ENCODE measurements at places on chromosomes 5 and 9.

DNA sequence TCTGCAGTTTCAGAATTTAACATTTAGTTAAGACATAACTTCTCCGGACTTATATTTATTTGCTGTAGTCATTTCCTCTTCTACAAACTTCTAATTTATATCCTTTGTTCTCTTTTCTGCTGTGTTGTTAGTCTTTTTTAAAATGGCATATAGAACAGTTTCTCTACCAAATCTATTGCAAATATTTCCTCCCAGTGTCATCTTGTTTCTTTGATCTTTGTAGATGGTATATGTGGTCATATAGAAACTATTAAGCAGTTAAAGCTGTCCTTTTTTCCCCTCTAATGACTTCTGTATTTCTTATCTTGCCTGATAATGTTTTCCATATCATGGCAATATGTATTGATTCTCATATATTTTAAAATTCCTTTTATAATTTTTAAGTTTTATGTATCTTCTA is 264.5 kb downstream of the MCTP1 start:
- no peak for DNase-seq

DNA sequence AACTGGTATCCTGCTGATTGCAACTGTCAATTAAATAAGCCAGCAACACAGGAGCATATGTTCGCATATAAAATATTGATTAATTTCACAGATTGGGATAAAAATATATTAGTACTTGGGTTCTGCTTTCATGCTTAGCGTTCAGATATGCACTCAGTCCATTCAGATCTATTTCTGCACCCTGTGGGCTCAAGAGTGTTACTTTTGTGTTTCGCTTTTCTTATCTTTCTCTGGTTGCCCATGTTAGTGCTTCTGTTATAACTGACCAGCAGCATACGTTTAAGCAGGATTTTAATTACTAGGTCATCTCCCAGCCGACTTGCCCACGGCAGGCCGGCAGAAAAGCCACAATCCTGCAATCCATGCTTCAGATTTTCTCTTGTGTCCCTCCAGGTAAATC is 289.1 kb downstream of the EBF1 start:
- no peak for DNase-seq

- no peak for DNase-seq
Observed at GRCh38 chr5:138460032-138460693, 5.1 kb upstream of the EGR1 start.

- DNase-seq = no peak
Observed at GRCh38 chr9:92711844-92712243, 41.9 kb upstream of the IPPK start.

- no peak for DNase-seq
Observed at GRCh38 chr9:87263291-87263690, 234.4 kb upstream of the DAPK1 start.

DNA sequence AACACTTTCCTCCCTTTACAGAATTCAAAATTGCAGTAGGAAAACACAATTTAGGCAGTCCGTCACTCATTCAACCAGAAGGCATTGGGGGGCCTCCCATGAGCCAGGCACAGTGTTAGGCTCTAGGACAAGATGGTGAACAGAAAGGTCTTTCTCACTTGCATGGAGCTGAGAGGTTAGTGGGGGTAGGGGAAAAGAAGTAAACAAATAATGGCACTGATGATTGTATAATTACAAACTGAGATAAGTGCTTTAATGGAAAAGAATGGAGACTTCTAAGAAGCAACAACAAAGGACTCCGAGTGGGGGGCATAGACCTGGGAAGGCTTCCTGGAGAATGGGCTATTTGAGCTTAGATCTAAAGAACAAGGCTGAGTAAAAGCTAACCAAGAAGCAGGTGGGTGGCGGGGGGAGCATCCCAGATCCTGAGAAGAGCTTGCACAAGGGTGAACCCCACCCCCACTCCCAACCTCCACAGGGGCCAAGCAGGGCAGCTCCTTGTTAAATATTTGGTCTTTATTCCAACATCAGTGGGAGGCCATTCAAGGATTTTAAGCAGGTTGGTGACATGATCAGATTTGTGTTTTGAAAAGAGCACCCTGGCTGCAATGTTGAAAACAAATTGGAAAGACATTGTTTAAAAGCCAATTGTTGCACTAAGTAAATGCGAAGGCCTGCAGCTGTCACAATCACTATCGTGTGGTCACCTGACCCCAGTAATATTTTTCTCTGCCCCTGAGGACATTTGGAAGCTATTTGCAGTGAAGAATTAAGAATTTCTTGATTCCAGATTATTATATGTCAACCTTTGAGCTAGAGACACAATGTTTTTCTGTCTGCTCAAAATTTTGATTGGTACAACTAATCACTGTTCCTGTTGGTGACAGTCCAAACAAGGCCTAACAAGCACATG is 73.9 kb upstream of the EFNA5 start:
- DNase-seq = no peak

DNA sequence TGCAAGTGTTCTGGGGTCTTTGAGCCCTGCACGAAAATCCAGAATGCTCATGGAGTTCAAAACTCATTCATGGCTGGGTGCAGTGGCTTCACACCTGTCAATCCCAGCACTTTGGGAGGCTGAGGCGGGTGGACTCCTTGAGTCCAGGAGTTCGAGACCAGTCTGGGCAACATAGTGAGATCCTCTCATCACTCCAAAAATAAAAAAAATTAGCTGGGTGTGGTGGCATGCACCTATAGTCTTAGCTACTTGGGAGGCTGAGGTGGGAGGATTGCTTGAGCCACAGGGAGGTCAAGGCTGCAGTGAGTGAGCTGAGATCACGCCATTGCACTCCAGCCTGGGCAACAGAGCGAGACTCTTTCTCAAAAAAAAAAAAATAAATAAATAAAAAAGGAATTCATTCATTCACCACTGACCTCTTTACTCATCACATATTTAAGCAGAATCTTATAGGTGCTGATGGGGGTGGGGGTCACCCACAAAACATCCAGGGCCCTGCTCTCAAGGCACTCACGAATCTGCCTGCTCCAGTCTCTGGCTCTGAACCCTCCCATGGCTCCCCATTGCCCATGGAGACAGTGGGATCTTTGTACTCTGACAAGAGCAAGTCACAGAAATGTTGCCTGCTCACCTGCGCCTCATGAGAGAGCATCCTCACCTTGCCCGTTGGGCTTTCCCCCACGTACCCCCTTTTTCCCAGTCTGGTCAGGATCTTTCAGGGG is 76.7 kb upstream of the IER5L start:
- DNase-seq = no peak

DNA sequence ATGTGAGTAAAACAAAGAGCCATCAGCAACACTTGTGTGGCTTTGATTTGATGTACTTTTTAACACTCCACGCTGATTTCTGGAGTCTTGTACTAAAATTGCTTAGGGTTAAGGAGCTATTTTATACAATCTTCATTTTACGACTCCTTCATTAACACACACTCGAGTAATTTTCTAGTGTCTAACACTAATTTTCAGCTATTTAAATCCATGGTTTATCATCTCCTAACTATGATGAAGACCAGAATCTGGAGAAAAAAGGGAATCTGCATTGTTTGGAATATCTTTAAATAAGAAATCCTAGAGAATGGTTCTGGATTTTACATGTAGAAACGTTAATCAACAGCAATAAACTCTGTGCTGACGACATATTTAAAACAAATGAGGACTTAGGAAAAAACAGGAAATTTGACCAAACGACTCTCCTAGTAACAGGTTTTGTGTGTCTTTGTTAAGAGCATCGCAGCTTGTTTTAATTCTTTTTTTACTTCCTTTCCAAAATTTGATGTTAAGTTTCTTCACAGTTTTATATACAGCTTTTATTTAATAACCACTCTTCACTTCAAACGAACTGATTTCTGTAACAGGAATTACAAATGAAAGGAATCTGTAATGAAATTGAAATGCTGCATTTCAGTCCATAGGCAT is 138.5 kb downstream of the AOPEP start:
- DNase-seq = no peak

DNA sequence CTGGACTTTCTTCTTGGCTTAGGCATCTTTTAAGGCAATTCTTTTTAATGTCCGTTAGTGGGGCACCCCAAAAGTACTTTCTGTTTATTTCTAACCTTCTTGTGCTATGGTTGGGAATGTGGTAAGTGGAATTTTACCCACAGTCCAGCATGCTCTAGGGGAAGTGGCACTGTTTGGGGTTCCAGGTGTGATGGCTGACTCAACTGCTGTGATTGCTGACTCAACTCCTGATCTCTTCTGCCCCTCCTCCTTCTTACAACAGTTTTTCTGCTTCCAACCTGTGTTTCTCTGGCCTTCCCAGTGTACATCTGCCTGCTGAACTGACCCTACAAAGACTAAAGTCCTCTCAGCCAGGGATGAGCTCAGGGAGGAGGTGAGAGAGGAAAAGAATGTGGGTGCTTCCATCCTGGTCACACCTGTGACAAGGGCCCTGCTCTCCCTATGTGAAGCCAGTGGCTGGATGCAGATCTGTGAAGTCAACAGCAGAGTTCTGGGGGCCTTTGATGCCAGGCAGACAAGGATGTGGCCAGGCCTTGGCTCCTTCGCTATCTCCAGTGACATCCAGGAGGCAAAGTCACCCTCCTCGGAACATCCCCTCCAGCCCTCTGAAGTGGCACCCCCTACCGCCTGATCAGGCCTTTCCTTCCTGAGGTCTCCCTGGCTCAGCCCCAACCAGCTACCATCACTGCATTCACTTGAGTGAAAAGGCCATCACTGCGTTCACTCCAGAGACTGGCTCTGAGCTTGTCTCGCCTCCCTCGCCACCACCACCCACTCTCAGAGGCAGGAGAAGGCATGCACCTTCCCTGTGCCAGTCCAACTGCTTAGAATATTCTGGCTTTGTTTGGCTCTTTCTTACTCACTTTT is 72.2 kb downstream of the C5orf15 start:
- no peak for DNase-seq

DNA sequence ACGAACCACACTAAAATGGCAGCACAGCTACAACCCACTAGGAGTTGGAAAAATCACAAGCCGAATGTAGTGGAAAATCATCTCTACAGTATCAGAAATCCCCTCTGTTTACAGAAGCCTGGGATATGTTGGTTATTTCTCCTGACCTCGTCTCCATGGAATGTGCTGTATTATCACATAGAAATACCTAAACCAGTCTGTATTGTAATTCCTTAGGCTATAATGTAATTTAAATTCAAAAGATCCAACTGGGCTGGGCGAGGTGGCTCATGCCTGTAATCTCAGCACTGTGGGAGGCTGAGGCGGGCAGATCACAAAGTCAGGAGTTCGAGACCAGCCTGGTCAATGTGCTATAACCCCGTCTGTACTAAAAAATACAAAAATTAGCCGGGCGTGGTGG is 244.8 kb upstream of the MPDZ start:
- DNase-seq = no peak

GRCh38 chr5:89450149-89450538 is 567.2 kb upstream of the MEF2C start:
- DNase-seq = peak; percentile 24

DNA sequence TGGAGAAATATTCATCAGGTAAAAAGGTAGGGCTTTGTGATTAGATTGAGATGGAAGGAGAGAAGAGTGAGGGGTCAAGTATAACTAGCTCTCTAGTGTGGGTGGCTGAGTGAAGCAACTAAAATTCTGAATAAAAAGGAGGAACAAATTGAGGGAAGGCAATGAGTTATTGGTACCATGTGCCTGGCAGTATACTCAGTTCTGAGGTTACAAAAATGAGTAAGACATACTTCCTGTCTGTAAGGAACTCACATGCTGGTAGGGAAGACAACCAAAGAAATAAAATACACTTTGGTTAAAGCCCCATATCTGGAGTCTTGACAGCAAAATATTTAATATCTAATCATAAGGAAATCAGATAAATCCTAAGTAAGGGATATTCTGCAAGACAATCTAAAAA is 476.8 kb upstream of the C9orf72 start:
- DNase-seq = no peak

GRCh38 chr5:168879929-168880328 is 300.8 kb upstream of the PANK3 start:
- no peak for DNase-seq
